ENCODE measurements at places on chromosomes 16 and 17.
A peak's percentile ranks its signal among the peaks of the same experiment; 100 is the strongest.

- no peak for DNase-seq
These were observed 18.8 kb downstream of the POLR3K start for GRCh38 chr16:34648-34987.

DNA sequence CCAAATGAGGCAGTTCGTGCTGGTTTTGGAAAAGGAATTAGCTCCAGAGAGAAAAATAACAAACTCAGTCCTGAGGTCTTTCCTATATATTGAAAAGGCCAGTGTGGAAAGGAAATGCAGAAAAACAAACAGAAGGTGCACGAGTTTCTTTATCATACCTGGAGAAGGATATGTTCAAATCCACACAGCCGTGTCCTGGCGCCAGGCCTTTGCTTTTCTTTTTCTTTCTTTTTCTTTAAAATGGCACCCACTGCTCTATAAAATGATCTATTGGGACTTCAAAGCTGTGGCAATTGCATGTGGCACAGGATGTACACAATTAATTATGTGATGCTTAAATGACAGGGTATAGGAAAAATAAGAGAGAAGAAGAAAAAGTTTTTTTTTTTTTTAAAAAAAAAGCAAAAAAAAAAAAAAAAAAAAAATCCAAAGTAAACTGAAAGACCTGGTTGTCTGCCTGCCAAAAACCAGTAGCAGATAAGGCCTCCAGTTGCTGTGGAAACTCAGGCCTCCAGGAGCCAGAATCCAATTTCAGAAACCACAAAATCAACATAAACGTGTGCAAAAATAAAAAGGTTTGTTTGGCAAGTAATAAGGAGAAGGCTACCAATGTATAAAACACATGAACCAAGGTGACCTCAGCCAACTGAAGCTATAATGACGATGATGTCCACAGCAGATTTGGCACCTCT lies 957.6 kb upstream of the SOX9 start:
- no peak for DNase-seq

DNA sequence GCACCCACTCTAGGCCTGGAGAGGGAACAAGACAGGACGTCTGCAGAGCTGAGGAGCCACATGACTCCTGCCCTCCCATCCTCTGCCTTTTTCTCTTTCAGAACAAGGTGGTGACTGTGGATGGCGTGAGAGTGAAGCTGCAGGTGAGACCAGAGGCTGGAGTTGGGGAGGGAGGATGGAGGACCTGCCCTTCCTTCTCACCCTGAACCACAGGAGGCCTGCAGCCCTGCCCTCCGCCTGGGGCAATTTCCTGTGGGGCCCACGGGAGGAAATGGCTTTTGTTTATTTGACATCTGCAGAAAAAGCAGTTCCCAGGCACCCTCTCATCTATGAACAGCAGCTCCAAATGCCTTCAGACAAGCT lies 5.1 kb downstream of the RAB37 start:
- DNase-seq, result no peak

DNA sequence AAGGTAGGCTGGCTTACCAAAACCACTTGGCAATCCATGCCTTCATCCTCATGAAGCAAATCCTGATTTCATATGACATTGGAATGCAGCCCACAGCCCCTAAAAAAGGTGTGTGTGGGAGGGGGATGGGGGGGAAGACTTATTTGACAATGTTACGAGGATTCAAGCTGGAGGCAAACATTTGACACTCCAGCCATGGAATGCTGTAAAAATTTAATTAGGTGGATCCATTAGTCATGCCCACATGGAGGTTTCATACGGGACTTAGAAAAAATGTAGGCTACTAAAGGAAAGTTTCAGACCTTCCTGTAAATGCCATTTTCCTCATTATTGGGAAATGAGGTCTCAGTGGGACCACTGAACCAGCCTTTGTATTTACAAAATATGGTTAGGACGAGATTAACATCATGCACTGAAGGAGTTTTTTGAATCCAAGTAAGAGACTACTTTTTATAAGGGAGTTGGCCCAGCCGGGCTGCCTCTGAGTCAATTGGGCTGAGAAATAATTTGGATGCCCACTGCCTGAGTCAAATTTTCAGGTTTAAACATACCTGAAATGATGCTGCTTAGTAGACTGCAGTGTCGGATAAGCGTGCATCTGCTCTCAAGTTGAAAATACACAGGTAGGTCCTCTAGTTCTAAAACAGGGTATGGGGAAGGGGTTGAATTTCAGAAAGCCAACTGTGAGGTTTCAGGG lies 44.6 kb upstream of the MAF start:
- DNase-seq, result no peak

GRCh38 chr16:89974870-89975269 lies 26.3 kb downstream of the DEF8 start:
- no peak for DNase-seq

- no peak for DNase-seq
These were observed 84.6 kb downstream of the NT5M start for GRCh38 chr17:17387498-17388362.

GRCh38 chr16:82716361-82716855 lies 89.6 kb downstream of the CDH13 start:
- no peak for DNase-seq

GRCh38 chr16:66335704-66336329 lies 30.7 kb upstream of the CDH5 start:
- DNase-seq, result peak; percentile 10

DNA sequence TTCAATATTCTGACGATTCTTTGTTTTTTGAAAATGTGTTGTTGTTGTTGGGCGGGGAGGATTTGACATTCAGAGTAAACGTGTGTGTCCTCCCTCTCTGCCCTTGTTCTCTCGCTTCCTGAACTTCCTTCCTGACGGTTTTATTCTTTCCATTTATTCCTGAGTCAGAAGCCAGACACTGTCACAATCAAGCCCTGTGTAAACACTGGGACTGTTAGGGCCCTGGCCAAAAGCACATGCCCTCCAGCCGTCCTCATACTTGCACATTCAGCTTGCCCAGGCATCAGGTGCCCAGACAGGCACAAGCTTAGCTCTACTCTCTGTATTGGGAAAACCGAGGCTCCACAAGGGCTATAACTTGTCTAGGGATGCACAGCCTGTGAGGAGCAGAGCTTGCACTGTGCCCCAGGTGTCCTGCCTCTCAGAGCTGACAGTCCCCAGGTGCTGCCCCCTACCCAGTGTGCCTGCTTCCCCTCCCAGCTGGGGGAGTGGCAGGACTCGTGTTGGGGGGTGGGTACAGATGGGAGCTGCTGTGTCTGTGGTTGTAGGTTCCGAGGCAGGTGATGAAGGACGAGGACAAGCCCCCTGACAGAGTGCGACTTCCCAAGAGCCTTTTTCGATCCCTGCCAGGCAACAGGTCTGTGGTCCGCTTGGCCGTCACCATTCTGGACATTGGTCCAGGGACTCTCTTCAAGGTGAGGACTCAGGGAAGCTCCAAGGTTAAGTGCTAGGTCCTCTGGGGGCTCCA lies 9.7 kb downstream of the ADGRG3 start:
- DNase-seq, result no peak

- DNase-seq, result no peak
These were observed 841 bp upstream of the IGFALS start for GRCh38 chr16:1794221-1794871.

GRCh38 chr17:2897605-2898004 lies 101.4 kb downstream of the RAP1GAP2 start:
- DNase-seq, result no peak

- DNase-seq, result no peak
These were observed 112.4 kb downstream of the IRX3 start for GRCh38 chr16:54174201-54174600.
